Umbilical cord (tissue), 2 donors: ENCODE measurements at places on chromosomes 7 and 10. TPM values are rescaled to one million over a fixed set of nuclear protein-coding genes. Genes with fewer than 3 reads are reported as not detected.

DNA sequence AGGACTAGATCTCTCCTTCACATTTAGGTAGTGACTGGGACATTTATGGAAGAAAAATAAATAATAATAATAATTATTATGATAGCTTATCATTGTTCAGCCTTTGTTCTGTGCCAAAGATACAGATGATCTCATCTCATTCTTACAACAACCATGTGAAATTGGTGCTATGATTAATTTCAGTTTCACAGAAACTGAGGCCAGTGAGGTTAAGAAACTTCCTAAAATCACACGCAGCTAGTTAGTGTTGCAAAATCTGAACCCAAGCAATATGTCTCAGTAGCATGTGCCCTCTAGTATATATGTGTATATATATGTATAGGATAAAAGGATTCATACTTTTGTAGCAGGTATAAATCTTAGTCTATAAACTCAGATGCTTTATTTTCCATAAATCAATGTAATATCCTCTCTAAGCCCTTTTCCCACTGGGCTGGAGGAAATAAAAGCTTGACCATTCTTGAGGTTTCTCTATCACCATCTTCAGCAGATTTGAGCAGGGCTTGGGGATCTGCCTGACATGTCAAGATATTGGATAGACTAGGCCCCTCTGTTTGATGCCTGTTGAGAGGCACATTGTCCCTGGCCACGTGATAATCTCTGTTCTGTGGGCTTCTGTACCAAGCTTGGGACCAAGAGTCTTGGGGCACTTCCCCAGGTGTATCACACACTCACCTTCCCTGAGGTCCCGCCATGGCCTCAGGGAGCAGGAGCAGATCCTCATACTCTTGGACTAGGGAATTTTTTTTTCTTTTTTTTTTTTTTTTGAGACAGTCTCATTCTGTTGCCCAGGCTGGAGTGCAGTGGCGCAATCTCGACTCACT lies 172.6 kb upstream of the NRP1 start:
- DNase-seq, result no peak

GRCh38 chr10:30883116-30883515 lies 148.5 kb downstream of the ZNF438 start:
- no peak for DNase-seq

RET gene
- 4.3 TPM for total RNA-seq

DNA sequence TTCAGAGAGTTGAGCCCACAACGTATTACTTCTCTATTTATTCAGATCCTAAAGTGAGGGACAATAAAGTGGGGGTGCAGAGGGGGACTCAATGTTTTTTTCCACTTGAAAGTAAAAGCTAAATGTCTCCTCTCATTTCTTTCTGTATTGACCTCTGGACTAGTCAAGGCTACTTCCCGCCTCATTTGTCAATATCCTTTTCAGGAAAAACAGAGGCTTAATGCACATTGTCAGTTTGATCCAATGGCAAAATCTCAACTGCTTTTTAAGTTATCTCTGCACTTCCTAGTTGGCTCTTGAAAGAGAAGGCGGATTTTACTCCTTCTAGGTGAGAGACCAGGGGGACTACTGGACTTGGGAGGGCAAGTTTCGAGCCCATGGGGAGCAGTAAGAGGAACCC lies 56.4 kb downstream of the HIPK2 start:
- DNase-seq, result no peak

GCK gene
- 1.2 TPM for total RNA-seq

DNA sequence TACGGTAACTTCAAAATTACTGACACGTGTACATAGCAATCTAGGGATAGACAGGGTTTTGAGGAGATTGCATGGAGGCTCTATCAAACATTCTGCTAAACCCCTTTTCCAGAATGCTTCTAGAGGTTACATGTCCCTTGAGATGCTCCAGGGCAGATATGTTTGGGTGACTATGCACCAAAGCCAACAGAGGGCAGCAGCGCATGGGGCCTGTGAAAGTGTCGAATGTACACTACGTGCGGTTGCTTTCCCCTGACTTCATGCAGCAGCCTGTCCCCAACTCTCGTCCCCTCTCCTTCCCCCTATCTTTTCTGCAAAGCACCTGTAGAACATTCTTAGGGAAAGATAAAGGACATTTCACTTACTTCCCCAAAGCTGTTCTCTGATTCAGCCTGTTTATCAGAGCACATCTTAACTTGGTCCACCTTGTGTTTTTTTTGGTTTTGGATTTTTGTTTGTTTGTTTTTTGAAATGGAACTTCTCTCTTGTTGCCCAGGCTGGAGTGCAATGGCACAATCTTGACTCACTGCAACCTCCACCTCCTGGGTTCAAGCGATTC lies 90.2 kb downstream of the UBE3C start:
- peak; percentile 6 for DNase-seq

GRCh38 chr10:119817991-119818888 lies 54.4 kb downstream of the MCMBP start:
- peak; percentile 92 for DNase-seq

NACAD gene
- 1.4 TPM for total RNA-seq

GRCh38 chr10:82621680-82622079 lies 746.7 kb downstream of the NRG3 start:
- DNase-seq, result no peak

GLRX3 gene
- 62.4 TPM for total RNA-seq

RASA4B gene
- 1.4 TPM for total RNA-seq
